ENCODE measurements at places on chromosomes 11 and 22.
A peak's percentile ranks its signal among the peaks of the same experiment; 100 is the strongest.

- DNase-seq = no peak
Measured at GRCh38 chr11:1888347-1888753, 3.3 kb downstream of the PRR33 start.

DNA sequence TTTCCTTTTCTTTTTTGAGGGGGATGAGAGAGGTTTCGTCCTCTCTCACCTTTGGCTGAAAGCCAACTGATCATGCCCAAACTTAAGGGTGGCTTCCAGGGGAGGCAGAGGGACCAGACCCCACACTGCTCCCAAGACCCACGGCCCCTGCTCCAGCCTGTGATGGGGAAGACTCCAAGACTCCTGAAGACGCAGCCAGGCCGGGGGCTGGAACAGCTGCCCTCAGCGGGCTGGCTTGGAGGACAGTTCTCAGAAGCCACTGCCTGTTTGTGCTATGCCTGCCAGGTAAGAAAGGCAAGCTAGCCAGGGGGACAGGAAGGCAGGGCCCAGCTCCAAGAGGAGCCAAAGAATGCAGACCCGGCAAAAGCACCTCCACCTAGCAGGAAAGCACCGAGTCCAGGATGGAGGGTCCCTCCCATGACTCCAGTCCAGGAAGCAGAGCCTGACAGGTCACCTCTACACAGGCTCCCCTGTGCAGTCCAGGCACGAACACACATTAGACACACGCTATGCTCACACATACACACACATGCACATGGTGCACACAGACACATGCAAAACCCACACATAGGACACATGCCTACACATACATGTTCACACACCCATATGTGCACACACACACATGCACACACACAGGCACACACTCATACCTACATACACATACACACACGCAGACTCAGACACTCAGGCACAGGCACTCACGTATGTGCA lies 31.3 kb downstream of the GNB1L start:
- DNase-seq = no peak

GRCh38 chr11:123301013-123301591 lies 106.1 kb upstream of the CLMP start:
- no peak for DNase-seq

GRCh38 chr11:118117790-118118601 lies 31.2 kb upstream of the SMIM35 start:
- DNase-seq = no peak

GRCh38 chr22:42919199-42919598 lies 62.1 kb upstream of the ARFGAP3 start:
- DNase-seq = no peak

GRCh38 chr11:23406131-23406819 lies 546.0 kb upstream of the CCDC179 start:
- no peak for DNase-seq

GRCh38 chr22:49227670-49228069 lies 600.0 kb downstream of the BRD1 start:
- DNase-seq = peak; percentile 48

DNA sequence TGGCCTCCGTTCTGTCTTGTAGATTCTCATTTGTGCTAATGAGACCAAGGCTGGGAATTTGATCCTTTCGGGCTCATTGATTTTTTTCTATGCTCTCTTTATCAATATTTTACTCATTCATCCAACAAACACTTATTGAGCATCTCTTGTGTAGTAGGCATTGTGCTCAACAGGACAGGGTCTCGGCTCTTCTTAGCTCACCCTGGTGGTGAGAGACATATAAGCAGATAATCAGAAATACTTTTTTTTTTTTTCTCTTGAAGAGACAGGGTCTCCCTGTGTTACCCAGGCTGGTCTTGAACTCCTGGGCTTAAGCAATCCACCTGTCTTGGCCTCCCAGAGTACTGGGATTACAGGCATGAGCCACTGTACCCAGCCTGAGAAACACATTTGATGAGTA lies 48.0 kb upstream of the SLC5A1 start:
- no peak for DNase-seq

DNA sequence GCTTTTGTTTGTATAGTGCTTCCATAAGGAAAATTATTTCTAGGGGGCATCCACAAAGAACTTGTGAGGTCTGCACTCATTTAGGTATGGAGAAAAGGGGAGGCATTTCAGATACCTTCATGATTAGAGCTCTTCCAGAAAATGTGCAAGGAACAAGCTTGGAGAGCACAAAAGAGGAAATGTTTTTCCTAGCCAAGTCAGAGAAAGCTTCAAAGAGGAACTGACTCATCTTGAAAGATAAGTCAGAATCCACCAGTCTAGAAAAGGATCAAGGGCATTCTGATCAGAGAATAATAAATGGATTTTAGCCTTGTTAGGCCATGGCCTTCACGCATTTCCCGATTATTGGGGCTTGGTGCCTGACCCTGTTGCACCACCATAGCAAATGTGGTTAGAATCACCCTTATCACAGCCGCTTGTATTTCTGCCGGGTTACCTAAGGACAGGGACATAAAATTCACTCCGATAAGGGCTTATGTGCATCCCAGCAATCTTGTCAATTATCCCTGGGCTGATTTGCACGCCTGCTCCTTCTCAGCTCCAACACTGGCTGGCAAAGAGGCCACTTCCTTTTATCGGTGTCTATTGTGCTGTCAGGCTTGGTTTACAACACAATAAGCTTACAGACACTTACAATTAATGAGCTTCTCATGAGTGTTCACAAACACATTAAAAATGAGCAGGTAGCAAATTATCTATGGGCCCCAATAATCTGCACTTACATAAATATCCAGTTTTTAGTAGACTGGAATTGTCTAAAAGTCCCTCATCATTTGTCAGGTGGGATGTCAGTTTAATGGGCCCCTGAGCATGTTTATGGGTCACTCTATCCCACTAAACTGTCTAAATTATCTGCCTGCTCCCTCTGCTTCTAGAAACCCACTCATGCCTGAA lies 613.5 kb downstream of the SOX6 start:
- no peak for DNase-seq

- no peak for DNase-seq
Measured at GRCh38 chr11:16791191-16791961, 52.9 kb downstream of the C11orf58 start.

GRCh38 chr22:20751185-20751851 lies 22.6 kb upstream of the SERPIND1 start:
- DNase-seq = no peak

- DNase-seq = no peak
Measured at GRCh38 chr11:119169282-119169719, 776 bp downstream of the NLRX1 start.

- no peak for DNase-seq
Measured at GRCh38 chr11:37171451-37171850, 573.4 kb upstream of the RAG2 start.

DNA sequence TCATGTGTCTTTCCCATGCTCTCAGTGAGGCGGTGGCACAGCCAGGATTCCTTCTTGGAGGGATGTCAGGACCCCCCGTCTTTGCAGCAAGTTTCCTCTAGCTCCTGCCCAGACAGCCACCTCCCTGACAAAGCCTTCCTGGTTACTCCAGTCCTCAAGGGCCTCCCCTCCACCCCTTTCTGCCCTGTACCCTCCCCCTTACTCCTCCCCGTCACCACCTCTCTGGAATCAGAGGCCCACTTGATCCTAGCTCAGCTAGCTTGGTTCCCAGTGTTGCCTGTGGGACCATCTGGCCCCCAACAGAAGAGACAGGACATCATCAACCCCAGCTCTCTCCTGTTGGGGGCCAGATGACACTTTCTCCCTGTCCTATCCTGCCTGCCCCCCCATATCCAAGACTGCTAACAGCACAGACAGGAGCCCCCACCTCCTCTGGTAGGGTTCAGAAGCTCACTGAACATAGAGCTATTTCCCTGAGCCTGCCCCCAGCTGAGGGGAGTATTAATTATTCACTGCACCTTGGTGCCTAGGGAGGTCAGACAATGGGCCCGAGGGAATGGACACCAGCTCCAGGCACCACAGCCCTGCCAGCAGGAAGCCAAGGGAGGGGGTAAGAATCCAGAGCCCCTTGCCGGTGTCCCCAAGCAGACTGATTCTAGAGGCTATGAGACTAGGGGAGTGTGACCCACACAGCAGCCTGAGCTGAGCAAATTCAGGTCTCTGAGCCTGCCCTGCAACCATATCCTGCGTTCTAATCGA lies 3.3 kb downstream of the GDPD5 start:
- DNase-seq = no peak

DNA sequence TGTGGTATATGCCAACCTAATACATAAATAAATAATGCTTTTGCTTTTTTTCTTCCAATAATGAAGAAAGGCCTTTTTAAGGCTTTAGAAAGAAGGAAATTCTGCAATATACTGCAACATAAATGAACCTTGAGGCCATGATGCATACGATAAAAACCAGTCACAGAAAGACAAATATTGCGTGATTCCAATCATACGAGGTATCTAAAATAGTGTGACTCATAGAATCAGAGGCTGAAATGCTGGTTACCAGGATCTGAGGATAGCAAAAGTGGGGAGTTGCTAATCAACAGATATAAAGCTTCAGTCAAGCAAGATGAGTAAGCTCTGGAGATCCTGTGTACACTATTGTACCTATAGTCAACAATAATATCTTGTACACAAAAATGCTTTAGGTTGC lies 24.2 kb downstream of the MS4A6A start:
- no peak for DNase-seq

- no peak for DNase-seq
Measured at GRCh38 chr11:67504005-67504949, 886 bp downstream of the PITPNM1 start.

DNA sequence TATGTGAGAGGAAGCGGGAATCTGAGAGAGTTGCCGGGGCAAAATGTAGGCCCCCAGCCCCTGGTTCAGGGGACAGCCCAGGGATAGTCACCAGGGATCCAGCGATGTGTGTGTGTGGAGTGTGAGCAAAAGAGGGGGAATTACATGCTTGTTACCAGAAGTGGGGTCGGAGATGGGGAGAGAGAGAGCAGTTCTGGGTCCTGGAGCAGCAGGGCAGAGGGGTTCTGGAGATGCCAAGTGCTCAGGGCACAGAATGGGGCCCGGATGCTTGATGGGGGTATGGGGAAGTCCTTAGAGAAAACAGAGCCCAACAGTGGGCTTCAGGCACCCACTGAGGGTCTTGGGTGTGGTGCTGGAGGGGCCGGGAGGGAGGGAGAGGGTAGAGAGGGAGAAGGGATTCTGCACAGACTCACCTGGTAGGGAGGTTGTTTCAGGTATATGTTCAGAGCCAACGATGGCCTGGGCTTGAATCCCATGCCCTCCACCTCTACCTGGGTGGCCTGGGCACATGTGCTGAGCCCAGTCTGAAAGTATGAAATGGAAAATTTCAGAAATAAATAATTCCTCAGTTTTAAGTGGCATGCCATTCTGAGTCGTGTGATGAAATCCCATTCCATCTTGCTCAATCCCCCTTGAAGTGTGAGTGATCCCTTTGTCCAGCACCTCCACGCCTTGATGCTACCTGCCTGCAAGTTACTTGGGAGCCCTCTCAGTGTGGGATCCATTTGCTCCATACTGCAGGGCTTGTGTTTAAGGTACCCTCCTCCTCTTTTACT lies 12.4 kb downstream of the SMIM38 start:
- no peak for DNase-seq

- no peak for DNase-seq
Measured at GRCh38 chr22:47169801-47170140, 407.3 kb downstream of the TBC1D22A start.

DNA sequence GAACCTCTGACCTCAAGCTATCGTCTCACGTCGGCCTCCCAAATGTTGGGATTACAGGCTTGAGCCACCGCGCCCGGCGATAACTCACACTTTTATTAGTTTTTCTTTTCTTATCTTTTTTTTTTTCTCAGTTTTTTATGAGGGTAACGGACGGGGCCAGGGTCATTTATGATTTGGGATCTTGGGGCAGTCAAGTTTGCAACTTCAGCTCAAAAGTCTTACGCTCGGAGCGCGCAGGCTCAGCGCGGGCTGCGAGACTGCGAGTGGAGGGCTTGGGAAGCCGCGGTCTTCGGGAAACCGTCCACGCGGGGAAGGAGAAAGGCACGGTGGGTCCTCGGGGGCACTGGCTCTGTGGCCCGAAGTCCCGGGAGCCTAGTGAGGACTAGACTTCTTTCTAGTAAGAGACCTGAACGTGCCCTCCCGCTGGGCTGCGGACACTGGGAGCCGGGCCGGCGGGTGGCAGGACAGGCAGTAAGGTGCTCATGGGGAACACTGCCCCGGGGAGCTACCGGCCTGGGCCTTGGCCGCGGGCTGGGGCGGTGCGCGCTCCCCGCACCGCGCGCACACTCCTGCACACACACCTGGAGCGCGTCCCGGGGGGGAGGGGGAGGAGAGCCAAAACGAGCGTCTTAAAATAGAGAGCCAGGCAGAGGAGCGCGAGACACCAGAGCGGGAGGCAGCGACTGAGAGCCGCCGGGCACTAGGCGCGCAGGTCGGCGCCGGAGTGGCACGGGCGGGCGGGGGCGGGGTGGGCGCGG lies 476 bp upstream of the BARX2 start:
- no peak for DNase-seq

DNA sequence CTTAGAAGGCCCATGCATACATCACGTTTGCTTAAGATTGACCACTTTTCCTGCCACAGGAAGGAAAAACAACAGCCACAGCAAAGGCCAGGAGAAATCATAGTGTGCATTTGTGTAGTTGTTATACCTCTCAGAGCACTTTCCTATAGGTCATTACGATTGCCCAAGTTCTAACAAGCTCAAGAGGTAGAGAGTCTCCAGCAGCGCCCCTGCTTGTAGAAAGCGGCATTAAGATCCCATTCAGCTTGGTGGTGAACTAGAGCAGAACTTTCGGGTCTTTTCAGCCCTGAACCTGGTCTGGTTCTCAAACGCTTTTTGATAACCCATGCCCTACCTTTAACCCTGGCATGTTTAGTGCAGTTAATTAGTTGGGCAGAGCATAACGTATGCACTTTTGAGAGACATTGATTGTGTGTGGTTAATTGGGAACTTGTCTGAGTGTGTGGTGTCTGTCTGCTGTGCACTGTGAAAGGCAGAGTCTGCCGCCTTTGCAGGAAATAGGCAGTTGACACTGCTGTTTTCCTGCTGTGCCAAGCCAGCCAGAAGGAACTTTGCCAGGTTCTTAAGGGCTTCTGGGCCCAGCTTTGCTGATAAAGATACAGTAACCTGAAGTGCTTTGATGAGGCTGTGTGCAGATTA lies 109.9 kb upstream of the CLMP start:
- DNase-seq = no peak

DNA sequence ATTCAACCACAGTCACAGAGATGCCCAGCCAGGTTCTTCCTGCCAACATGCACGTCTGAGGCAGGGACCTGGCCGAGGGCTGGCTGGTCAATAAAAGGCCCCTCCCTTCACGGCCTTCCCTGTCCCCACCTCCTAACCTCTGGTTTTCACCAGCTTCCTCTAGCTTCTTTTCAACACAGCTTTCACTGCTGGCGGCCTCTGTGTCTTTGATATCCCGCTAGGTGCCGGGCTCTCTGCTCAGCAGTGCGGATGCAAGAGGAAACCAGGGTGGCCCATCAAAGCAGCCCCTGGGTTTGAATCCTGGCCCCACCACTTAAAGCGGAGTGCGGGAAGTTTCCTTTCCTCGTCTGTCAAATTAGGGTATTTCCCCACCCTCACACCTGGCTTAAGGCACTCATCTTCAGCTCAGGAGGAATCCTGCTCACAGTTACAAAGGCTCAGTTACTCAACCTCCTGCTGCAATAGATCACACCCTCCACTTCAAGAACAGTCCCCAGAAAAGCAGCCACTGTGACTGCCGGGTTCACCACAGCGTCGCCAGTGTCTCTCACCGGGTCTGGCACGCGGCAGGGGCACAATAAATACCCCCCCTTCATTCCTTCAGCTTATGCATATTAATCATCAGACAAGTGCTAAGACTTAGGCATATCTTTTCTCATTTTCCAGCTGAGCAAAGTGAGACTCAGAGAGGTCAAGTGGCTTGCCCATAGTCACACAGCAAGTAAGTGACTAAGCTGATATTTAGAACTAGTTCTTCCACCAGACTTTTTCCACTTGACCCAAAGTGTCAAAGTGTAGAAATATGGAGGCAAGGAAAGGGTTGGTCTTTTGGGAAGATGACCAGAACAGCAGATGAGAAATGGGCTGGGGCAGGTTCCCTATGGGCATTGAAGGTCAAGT lies 45.7 kb downstream of the TXN2 start:
- DNase-seq = no peak
